ENCODE measurements at places on chromosomes 3 and 15.

DNA sequence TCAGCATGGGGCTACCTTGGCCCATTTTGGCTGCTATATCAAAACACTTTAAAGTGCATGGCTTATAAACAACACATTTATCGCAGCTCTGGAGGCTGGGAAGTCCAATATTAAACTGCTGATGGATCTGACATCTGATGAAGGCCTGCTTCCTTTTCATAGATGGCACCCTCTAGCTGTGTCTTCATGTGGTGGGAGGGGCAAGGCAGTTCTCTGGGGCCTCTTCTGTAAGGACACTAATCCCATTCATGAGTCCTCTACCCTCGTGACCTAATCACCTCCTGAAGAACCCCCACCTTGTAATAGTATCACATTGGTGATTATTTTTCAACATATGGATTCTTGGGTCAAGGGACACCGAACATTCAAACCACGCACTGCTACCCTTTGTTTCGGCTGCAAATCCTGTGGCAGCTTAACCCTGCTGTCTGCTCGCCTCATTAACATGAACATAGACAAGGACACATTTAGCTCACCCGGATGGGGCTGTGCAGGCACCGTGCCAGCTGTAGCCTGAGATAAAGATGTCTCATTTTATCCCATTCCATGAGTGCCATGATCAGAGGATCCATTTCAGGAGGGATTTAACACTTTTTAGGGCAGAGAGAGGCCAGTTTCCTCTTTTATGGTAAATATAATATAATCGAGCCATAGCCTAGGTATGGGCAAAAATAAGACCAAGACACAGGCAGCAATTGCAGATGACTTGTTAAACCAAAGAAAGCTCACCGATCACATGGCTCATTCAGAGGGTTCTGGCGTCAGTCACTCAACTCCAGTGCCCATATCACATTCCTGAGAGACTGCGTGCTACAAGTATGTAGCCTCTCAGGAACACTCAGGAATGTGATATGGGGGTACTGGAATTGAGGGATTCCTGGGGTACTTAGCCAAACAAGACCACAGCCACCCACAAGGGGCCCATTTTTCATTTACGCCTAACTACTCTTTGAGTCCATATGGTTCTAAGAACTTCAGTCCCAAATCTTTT is 251.1 kb upstream of the ST8SIA2 start:
- no peak for DNase-seq

DNA sequence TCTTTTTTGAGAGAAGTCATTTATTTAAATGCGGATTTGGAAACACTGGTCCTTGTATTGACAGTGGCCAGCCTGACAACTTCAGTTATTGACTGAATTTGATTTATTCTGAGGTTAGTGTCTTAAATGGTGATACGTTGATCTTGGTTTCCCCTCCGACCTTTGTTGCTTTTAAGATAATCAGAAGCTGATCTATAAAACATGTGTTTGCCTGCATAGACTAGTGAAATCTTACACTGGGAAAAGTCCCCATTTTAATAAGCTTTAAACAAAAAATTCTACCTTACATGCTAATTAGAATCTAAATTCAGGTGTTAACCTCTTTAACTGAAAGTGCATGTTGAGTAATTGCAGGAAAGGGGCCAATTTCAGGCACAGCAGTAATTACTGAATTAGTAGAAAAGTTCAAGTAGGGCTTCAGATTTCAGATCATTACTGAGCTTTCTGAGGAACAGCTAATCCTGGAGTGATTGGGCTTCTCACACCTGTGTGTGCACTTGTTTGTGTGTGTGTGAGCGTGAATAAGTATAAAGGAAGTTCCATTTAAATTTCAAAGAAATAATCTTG is 221.4 kb downstream of the SOX2 start:
- DNase-seq: no peak

DNA sequence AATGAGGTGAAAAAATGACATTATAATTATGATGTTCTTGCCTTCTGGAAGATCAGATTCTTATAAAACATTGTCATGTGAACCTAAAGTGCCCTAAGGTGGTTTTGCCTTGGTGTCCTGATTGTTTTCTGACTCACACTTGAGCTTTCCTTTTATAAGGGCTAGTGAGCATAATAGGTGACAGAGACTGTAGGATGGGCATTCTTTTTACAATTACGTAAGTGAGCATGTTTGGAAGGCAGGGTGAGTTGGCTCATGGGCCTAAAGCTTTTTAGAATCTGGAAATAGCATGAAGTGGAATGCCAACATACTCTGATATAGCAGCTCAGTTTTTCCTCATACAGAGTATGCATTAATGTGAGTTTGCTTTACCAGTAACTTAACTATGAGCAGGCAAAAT is 41.2 kb downstream of the CRYBG3 start:
- no peak for DNase-seq

GRCh38 chr3:89932882-89933281 is 825.5 kb downstream of the EPHA3 start:
- DNase-seq: no peak

Measured in NCI-H1930 (cell line).